ENCODE measurements at places on chromosomes 3 and 15.

- no peak for DNase-seq
Observed at GRCh38 chr3:141851411-141851810, 25.0 kb upstream of the ATP1B3 start.

- no peak for DNase-seq
Observed at GRCh38 chr3:67526246-67526645, 128.2 kb downstream of the SUCLG2 start.

GRCh38 chr3:149902498-149903139 is 68.1 kb downstream of the PFN2 start:
- DNase-seq = peak; percentile 45

DNA sequence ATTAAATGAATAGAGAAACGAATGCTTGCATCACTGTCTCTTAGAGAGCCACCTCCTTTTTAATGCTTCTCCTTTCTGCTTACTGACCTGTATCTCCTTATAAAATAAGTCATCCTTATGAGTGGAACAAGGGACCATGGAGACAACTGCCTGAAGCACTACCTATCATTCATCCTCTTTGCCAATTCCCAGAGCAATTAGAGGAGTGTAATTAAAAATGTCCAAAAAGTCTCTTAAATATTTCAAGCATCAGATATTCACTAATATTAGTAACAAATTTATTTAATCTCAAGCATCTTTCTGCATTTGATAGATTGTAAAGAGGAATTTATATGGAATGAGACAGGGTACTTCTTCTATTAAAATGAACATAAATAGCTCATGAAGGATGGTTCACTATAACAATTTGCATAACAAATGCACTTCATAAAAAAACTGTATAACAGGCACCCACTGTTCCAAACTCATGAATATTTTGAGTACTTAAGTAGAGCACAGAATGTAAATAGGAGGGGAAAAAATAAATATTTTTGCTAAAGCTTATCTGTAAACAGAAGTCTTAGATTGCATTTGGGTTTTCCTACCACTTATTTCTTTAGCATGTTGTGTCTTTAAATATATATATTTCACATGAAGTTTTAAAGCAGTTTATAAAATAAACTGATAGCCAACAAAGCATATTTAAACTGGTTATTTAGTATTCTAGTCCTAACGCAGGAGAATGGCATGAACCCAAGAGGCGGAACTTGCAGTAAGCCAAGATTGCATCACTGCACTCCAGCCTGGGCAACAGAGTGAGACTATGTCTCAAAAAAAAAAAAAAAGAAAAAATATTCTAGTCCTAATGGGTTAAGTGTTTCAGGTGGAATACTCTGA is 269.3 kb downstream of the TBL1XR1 start:
- no peak for DNase-seq

DNA sequence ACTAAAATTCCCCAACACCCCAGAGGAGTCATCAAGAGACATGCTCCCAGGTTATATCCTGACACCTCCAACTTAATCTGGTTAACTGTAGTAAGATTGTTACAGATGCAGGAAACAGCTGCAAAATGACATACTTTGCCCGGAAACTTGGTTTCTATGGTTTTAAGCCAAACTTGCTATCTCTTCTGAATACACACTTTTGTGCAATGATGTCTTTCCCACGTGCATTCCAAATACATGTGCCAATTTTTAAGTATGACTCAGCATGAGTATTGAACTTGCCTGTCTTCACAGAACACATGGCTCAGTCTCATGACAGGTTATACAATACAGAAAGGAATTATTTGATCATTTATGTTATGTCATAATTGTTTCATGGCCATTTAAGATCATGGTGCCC is 207.0 kb upstream of the DCBLD2 start:
- DNase-seq = no peak

- DNase-seq = no peak
Observed at GRCh38 chr3:197520311-197521276, 35.2 kb downstream of the BDH1 start.

GRCh38 chr3:156655819-156656550 is 18.4 kb upstream of the TIPARP start:
- no peak for DNase-seq

DNA sequence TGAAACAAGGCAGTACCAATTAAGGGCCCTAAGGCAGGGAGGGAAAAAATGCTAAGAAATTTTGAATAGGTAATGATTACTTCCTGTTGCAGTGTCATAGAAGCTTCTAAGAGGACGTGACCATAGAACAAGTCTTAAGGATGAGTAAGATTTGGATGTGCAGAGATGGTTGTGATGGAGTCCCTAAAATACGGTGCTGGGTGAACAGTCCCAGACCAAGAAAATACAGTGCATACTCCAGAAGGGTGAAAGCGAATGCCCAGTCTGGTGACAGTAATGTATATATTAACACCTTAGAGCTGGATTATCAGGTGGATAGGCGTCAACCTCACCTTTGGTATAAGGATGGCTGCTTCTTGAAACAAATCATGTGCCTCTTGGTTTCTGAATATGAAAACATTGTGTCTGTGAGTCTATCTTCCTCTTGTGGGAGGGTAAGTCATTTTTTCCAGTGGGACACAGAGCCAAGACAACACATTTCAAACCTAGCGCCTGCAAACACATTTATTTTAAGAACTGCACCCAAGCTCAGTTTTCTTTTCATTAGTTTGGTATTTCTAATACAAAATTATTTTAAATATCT is 101.2 kb upstream of the TP63 start:
- no peak for DNase-seq

DNA sequence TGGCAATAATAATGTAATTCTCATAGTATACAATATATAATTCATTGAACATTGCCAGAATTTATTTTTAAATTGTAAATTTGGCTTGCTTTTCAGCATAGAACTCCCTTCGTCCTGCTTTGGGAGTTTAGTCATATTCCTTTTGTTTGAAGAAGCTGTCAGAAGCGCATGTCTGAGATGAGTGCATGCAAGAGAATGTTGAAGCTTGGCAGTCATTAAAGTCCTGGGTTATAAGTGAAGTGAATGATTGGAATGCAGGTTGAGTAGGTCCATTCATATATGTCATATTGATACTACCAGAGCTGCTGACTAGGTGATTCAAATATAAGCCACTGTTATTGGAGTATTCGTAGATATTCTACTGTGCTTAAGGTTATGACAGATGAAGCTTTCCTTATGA is 243.6 kb upstream of the MDFIC2 start:
- DNase-seq = no peak

GRCh38 chr15:68047826-68048225 is 6.3 kb upstream of the PIAS1 start:
- no peak for DNase-seq

DNA sequence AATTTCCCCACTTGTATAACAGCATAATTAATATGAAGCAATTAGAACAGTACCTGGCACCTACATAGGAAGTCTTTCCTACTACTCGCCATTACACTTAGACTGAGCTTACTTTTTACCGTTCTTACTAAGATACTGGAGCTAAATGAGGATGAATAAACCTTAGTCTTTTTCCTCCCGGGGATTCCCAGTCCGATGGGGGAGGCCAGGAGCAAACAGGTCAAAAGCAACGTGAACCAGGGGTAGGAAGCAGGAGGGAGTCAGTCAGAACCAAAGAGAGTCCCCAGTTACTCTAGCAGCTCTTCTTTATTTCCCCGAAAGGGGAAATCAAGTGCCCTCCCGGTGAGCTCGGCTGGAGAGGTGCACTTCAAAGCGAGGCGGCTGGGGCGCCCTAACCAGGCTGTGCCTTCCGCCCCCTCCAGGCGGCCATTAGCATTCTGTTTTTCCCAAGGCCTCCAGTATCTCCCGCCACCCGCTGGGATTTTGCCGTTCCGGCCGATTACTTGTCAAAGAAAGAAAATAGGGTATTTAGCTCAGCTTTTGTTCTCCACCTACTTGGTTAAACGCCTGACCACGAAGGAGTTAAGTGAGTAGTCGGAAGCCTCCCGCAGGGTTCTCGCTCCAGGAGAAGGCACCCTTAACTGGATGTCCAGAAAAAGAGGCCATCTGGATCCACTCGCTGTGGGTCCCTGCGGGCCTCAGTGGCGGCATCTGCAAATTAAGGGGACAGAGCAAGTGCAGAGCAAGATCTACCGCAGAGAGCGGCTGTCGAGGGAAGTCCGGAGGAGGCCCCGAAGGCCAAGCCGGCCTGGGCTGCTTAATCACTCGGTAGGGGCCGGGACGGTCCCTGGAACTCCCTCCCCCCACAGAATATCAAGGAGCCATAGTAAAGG is 6.3 kb upstream of the EOMES start:
- no peak for DNase-seq

DNA sequence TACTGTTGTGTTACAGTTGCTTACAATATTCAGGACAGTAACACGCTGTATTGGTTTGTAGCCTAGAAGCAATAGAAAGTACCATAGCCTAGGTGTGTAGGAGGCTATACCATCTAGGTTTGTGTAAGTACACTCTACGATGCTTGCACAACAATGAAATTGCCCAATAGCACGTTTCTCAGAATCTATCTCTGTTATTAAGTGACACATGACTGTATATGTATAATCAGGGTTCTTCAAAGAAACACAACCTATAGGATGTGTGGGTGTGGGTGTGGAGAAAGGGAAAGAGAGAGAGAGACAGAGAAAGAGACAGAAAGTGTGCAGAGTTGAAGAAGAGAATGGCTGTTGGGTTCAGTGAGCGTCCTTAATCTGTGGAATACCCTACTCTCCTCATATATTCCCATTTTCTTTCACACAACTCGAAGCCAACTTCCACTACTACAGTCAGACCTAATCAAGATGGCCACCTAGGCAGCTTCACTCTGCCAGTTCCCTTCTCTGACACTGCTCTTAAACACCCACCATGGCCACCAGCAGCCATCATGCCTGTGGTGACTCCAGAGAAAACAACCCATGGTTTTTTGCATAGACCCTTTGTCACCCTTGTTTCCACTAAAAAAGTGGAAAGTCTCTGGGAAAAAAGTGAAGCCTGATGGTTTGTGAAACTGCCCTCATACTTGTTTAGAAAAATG is 5.8 kb upstream of the PPP4R2 start:
- no peak for DNase-seq

DNA sequence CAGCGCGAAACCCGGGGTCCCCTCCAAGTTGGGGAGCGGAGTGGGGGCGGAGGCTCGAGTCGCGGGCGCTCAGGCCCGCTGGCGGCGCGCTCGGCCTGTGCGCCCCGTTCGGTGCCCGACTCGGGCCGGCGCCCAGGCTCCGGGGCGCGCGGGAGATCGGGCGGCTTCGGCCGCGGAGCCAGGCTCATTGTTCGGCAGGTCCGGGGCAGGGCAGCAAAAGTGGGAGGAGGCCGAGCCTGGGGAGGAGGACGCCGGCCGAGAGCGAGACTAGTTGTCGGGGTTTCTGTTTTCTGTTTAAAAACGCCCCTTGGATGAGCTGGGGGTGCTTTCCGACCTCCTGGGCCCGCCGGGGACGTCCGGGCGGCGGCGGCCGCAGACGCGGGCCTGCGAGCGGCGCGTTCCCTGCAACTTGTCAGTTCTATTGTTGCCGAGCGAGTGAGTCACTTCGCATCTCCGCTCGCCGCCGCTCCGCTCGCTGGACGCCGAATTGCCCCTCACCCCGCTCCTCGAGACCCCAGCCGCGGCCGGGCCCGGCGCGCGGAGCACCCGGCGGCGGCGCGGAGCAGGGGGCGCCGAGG is 676 bp downstream of the TCF12 start:
- DNase-seq = peak; percentile 41

GRCh38 chr3:132659000-132659364 is 627 bp downstream of the ACAD11 start:
- DNase-seq = no peak

DNA sequence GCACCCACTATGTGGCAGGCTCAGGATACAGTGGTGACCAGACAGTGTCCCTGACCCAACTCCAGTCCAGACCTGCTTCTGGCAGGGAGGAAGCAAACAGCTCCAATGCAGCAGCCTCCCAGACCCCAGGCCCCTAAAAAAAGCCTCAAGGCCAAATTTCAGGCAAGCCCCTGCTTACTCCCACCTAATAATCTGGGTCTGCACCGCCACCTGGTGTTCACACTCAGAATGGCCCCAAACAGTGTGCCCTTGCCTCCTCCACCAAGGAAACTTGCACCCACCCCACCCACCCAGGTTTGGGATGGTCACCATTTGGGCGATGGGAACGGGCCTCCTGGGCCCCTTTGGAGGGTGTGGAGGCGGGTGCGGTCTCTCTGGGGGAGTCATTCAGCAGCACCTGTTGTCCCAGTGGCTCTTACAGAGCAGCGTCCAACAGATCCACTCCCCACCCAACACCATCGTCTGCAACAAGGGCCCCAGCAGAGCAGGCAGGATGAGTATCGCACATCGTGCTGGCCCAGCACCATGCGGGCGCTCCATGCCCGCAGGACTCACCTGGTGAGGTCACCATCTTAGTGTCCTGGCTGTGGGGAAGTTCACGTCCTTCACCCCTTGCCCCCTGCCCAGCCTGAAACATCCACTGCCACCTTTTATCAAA is 17.3 kb downstream of the C3orf18 start:
- peak; percentile 68 for DNase-seq

DNA sequence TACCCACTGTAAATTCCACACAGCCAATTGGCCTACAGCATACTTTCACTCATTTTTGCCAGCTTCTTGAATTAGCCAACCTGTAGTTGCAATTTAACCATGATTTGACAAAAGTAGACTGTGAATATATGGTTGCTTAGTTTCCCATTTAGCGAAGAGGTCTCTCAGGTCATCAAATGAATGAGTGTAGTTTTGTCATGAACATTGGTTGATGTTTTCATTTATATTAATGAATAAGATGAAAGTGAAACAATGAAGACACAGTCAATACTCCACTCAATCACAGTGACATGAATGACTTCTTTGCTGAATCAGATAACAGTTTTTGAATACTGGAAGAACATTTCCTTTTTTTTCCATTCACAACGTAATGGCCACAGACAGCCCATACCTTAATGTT is 15.3 kb upstream of the FAM3D start:
- no peak for DNase-seq

DNA sequence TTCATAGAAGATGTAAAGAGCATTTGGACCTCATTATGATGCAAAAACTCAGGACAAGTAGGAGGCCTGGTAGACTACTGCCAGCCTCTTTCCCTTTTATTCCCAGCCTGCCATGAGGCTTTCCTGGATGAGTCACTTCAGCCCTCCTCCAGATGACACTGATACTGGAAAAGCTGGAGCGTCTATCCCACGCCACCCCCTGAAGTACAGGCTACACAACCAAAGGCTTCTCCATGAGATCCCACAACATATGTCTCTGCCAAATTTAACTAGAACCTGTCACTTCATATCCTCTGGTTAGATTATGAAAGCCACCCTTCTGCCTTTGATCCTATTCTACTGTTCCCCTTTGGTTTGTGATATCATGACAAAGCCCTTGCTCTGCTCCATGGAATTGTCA is 56.1 kb upstream of the CPNE4 start:
- DNase-seq = no peak

- peak; percentile 8 for DNase-seq
Observed at GRCh38 chr3:121834157-121834670, 646 bp downstream of the IQCB1 start.
